ENCODE measurements at places on chromosomes 2 and 18.
A peak's percentile ranks its signal among the peaks of the same experiment; 100 is the strongest.

DNA sequence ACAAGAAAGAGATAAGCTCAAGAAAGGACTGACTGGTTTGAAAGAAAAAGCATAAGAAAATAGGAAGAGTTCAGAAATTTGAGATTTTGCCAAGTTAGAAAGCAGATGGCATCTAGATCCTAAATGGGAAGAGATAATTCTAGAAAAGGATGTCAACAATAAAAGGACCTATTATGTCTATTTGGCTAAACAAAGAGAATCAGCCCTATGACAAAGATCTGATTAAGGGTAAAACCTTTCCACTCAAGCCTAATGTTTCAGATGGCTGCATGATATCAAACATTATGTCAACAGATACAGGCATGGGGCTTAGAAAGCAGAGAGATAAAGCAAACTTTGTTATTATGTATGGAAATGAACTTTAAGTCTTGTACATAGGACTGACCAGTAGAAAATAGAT, 465.0 kb upstream of the TRIB2 start:
- no peak for DNase-seq

DNA sequence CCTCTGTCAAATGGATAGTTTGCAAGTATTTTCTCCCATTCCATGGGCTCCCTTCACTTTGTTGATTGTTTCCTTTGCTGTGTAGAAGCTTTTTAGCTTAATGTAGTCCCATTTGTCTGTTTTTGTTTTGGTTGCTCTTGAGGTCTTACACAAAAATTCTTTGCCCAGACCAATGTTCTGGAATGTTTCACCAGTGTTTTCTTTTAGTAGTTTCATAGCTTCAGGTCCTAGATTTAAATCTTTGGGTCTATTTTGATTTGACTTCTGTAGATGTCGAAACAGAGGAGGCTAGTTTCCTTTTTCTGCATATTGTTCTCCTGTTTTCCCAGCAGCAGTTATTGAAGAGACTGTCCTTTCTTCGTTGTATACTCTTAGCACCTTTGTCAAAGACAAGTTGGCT, 351.6 kb downstream of the PTPRM start:
- DNase-seq = no peak

- DNase-seq = no peak
These were observed 53.1 kb upstream of the STK39 start for GRCh38 chr2:168300460-168300859.

DNA sequence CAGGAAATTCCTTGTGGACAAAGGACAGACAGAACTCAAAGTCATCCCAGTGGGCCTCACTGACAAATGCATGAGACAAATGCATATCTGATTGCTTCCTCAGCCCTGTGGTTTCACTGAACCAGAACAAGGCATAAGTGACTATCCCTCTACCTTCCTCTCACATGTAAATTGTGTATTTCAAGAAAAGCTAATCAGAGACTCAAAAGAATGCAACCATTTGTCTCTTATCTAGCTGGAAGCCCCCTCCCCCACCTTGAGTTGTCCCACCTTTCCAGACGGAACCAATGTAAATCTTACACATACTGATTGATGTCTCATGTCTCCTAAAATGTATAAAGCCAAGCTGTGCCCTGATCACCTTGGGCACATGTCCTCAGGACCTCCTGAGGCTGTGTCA, 102.0 kb upstream of the TMEM200C start:
- no peak for DNase-seq

GRCh38 chr2:241142063-241142462, 7.2 kb downstream of the PASK start:
- DNase-seq = no peak

GRCh38 chr2:136645236-136645828, 120.0 kb upstream of the THSD7B start:
- DNase-seq = no peak

GRCh38 chr18:77495982-77496690, 246.5 kb downstream of the GALR1 start:
- no peak for DNase-seq

- no peak for DNase-seq
These were observed 71.4 kb downstream of the TRIB2 start for GRCh38 chr2:12787891-12788801.

DNA sequence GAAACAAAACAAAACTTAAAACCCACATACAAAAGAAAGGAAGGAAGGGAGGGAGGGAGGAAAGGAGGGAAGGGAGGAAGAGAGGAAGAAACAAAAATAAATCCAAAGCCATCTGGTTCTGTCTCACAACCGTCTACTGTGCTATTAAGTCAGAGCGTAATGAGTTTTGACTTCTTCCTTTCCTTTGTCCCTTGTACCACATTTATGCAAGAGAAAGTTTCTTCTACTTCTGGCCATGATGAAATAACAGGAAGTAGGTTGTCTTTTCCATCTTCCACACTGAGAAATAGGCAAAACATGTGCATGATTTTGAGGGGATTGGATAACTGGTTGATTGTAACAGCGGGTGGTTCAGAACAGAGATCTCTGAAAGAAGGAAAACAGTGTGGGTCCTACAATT, 121.4 kb downstream of the CTAGE1 start:
- no peak for DNase-seq

DNA sequence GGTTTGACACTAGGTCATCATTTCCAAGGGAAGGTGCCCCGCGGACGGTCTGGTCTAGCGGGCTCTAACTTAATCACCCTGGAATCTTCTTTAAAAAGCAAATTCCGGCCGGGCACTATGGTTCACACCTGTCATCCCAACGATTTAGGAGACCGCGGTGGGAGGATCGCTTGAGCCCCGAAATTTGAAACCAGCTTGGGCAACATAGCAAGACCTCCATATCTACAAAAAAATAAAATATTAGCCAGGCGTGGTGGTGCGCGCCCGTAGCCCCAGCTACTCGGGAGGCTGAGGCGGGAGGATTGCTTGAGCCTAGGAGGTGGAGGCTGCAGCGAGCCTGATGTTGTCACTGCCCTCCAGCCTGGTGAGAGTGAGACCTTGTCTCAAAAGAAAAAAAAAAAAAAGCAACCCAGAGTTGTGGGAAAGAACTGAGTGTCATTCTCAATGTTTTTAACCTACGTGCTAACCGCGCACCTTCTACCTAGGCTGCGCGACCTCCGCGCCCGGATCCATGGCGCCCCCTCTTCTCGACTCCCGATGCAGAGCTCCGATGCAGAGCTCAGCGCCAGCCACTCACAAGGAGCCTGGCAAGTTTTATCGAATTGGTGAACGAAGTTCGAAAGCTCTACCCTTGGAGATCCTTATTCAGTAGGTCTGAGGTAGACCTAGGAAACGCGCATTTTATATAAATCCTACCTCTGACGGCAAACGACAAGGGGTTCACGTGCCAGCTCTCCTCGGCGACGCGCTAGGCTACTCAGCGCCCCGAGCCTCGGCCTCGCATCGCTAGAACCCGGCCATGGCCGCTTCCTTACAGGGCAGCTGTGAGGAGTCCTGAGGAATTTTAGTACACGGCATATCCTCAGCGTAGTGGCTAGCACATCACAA, 888 bp upstream of the TWSG1 start:
- no peak for DNase-seq

DNA sequence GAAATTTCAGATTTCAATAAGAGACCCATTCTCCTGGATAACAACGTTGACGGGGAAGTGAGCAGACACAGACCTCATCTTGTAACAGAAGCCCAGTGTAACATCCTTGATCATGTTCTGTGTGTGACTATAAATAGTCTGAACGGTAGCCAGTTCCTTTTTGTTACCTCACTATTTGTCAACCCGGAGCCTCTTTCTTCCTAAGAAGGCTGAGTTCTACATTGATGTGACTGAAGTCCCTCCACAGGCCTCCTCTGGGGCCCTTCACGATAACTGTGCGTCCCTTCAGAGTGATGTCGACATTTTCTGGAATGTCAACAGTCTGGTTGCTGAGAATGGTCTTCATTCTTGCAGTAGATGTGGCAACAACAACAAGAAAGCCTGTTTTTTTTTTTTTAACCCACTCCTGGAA, 6.3 kb upstream of the PLEKHM3 start:
- DNase-seq = no peak

GRCh38 chr2:67790622-67791021, 272.2 kb downstream of the C1D start:
- no peak for DNase-seq

DNA sequence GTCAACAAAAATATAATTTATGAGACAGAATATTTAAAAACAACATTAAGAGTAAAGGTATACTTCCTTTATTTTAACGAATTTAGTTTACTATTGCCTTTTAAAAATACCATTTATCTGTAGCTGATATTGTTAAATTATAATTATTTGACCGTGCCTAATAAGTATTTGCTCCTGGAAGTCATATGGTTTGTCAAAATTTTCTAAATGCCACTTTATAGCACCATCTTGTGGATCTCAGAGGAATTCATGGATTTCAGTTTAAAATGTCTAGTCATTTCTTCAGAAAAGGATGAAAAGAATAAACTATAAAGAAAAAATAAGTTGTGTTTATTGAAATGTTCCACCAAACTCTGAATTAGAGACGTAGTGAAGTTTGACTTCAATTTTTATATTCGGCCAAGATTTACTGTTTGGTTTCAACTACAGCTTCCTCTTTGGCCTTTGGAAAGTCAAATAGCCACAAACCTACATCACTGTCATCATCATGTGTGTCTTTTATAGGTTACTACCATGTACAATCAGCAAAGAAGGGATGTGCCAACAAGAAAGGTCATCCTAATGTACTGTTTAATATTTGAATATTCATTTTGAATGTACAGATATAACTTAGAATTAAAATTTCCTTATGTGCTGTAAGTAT, 10.3 kb upstream of the FTCDNL1 start:
- peak; percentile 21 for DNase-seq

DNA sequence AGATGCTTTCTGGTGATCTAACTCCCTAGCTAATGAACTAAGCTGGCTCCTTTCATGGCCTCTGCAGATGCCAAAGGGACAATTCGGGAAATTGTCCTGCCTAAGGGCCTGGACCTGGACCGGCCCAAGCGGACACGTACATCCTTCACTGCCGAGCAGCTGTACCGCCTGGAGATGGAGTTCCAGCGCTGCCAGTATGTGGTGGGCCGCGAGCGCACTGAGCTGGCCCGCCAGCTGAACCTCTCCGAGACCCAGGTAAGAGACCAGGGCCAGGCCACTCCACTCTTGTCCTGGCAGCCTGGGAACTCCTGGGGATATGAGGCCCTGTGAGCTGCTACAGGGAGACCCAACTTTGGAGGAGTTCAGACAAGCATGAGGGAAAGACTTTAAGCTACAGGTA, 14.7 kb upstream of the ATP6V1B1 start:
- DNase-seq = no peak

DNA sequence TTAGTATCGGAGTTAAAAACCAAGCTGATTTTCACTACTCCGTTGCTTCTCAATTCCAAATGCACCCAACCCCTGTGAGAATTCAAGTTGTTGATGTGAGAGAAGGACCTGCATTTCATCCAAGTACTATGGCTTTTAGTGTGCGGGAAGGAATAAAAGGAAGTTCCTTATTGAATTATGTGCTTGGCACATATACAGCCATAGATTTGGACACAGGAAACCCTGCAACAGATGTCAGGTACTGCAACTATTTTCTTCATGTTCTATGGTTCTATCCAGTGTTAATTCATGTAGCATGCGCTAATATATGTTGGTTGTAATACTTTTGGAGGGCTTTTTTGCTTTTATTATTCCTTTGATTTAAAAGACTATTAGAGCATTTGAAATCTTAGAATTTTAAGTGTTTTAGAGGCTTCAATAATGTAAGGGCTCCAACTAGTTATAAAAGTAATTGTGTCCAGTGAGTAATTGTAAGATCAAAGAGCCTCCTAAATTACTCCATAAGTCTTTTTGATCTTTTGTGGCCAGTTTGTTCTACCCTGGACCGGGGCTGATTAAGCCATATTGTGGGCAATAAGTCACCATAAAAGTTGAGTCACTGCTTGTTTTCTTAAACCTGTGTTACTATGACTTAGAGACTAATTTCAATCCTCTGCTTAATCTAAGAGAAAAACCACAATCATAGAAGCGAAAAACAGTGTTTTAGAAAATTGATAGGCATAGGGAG, 22.9 kb downstream of the DSG4 start:
- no peak for DNase-seq

GRCh38 chr2:27221166-27221565, 4.0 kb downstream of the CAD start:
- no peak for DNase-seq

DNA sequence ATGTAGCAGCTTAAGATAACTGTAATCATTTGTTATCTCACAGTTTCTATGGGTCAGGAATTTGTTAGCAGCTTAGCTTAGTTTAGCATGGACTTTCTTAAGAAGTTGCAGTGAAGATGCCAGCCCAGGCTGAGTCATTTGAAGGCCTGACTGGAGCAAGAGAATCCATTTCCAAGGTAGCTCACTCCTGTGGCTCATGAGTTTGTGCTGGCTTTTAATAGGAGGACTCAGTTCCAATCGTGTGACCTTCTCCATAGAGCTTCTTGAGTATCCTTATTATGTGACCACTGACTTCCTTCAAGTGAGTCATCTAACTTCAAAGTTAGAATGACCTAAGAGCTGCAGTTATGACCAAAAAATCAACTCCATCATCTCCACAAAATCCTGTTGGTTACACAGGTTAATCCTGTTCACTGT, 1.4 kb downstream of the GPATCH11 start:
- DNase-seq = no peak

GRCh38 chr18:21997207-21998143, 171.9 kb upstream of the GATA6 start:
- peak; percentile 42 for DNase-seq

- no peak for DNase-seq
These were observed 72.2 kb upstream of the B3GNT7 start for GRCh38 chr2:231323316-231323715.

- DNase-seq = no peak
These were observed 99.1 kb upstream of the ARHGAP15 start for GRCh38 chr2:143030127-143030526.

- DNase-seq = no peak
These were observed 147.2 kb downstream of the MBP start for GRCh38 chr18:76985156-76985950.

- DNase-seq = no peak
These were observed 634 bp upstream of the DIS3L2 start for GRCh38 chr2:231960810-231961348.

DNA sequence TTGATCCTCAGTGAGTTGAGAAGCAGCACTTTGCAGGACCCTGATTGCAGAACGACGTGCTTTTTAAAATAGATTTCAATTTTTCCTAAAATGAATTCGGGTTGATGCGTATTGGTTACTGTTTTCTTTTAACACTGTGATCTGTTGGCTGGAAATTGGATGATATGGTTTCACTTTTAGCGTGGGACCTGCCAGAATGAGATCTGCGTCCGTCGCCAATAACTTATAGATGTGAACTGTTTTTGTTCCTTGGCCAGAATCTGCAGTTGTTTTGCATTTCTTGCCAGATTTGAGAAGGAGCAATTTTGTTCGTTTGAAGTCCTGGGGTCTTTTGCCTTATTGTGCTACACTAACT, 703 bp downstream of the UGGT1 start:
- peak; percentile 15 for DNase-seq

DNA sequence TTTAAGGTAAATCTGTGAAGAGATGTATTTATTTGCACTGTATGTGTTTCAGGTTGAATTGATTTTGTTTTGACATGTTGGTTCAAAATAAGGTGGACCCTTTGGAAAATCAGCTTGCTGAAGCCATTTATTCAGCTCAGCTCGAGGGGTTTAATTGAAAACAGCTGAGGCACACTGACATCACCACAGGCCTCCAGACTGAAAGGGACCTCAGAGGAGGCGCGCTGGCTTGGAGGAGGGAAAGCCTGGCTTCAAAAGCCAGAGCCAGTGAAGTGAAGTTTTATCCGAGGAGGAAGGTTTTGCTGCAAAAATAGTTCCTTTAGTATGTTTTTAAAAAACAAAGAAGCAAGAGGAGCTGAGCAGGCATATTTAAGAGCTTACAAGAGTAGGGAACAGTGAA, 26.9 kb upstream of the DNMT3A start:
- no peak for DNase-seq

- no peak for DNase-seq
These were observed 387.6 kb downstream of the FIGN start for GRCh38 chr2:163347982-163348856.

- no peak for DNase-seq
These were observed 51.8 kb downstream of the MYO1B start for GRCh38 chr2:191297033-191297432.
